ENCODE measurements at places on chromosomes 12 and 14. TPM values are rescaled to one million over a fixed set of nuclear protein-coding genes. Genes with fewer than 3 reads are reported as not detected.

The SEC23A gene
- 82.4 TPM for total RNA-seq

The E2F7 gene
- 0.44 TPM for total RNA-seq

The LAG3 gene
- 1.3 TPM for total RNA-seq

DNA sequence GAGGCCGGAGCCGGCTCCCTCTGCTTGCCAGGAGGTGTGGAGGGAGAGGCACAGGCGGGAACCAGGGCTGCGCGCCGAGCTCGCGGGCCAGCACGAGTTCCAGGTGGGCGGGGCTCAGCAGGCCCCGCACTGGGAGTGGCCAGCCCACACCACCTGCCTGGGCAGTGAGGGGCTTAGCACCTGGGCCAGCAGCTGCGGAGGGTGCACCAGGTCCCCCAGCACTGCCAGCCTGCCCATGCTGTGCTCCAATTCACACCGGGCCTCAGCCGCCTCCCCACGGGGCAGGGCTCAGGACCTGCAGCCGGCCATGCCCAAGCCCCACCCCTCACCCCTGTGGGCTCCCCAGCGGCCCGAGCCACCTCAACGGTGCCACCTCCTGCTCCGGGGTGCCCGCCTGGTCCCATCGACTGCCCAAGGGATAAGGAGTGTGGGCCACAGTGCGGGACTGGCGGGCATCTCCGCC is 72.4 kb upstream of the PPP2R5C start:
- DNase-seq, result no peak

DNA sequence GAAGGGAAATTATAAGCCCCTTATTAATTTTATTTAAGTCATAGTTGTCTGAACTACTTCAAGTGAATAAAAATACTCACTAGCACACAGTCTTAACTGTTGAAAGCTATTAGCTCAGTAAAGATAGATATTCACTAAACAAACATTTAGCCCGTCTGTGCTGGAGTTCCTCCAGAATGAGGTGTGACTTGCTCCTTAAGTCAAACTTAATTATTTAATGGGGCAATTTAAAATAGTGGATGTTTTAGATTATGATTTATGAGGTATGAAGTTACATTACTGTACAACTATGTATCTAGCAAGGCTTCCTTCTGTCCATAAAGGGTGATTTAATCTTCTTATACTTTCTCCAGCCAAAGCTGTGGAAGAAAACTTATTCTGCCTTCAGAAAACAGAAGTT is 414.0 kb upstream of the FLRT2 start:
- no peak for DNase-seq

DNA sequence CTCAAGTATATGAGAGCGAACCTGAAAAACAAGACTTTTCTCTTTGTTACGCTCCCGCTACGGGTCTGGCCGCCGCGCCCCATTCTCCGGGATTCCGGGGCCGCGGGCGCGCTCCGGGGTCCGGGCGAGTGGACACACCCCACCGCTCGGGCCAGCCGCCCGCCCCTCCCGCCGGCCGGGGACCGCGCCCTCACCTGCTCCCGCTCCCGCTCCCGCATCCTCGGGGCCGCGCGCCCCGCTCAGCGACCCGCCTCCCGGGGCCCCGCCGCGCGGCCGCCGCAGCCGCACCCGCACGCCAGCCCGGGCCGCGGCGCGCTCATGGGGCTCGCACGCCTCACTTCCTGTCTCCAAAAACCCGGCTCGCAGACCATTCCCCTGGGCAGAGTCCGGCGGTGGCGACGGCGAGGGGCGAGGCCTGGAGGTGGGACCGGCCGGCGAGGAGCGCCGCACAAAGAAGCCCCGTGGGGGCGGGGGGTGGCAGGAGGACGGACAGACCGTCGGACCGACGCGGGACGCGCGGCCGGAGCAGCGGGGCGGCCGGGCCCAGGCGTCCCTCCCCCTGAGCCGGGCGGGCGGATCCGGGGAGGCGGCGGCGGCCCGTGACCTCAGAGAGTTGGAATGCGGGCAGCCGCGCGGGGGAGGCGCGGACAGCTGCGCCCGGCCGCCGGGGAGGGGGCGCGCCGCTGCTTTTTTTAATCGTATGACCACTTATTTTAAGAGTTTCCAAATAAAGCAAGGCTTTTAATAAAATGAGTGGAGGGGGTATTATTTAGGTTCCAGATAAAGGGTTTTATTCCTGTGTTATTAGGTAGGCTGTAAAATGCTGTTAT is at the start of gene PTPN21:
Gene PTPN21 (minus strand): TSS at position 551 of the 830 bp plus-strand sequence. CDS start 4,590 bp downstream, outside the sequence.
- peak; percentile 79 for DNase-seq

DNA sequence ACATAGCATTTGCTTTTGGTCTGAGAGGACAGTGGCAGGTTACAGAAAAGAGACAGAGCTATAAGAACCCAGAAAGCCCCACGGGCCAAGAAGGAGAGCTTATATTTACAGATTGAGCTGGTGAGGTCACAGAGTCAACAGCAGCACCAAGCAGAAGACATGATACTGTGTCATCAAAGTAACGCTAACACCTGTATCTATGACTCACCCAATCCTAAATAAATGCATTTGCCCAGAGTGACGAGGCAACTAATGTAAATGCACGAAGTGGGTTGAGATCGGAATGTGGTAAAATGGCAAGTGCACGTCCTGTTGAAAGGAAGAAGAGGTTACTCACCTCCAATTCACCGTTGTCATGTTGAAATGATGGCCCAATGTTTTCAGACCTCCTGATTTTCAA is 6.7 kb upstream of the CD163L1 start:
- DNase-seq, result no peak

DNA sequence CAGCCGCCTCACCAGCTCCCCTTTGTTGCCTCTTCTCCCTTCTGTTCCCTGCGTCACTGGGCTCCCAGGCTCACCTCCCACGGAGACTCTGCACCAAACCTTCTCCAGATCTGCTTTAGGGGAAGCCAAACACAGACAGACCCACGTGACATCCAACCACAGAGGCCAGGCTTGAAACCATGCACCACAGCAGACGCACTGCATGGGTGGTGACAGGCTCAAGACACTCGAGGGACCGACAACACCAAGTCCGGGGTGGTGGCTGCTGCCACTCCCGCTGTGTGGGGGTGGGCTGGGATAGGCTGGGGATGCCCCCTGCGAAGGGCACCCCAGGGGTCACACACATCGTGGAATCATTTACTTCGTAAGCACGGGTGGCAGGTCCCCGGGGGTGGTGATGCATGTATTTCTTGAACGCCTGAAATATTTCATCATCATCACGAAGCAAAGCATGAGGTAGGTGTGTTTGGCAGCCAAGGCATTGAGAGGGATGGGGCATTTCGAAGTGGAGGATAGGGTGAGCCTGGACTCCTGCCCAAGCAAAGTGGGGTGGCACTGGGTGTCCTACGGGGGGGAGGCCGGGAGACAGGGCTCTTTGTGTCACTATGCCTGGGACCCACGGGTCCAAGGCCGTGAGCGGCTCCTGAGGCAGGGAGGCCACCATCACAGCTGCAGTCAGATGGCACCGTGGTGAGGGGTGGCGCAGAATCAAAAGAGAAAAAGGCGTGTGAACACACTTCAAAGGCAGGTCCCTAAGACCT is 66.8 kb upstream of the RFLNA start:
- DNase-seq, result no peak

GRCh38 chr14:61050417-61050816 is 69.4 kb downstream of the SLC38A6 start:
- no peak for DNase-seq

DNA sequence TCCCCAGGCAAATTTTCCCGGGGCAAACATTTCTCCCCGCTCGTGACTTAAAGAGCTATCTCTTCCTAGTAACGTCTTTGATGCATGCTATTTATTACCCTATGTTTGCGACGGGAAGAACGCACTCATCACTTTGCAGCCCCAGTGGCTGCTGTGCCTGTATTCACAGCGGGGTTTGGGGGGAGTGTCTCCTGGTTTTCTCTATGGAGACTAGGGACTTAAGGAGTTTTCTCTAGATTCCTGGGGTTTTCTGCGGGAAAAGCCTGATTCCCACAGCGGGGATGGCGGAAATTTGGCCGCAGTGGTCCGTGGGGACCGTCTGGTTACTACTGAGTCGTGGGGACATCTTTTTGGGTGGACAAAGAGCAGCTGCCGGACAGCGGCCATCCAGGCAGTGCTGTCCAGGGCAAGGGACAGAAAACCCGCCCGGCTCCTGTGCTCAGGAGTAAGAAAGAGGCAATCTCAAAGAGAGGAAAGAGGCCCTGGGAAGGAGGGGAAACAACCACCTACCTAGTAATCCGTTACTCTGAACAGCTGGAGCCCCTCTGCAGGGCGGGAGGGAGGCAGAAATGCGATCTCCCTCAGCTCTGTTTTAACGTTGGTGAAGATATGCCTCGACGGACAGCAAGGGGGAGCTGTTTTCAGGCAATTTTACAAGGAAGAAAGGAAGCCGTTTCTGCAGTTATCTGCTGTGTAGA is 771 bp upstream of the AVPR1A start:
- no peak for DNase-seq

DNA sequence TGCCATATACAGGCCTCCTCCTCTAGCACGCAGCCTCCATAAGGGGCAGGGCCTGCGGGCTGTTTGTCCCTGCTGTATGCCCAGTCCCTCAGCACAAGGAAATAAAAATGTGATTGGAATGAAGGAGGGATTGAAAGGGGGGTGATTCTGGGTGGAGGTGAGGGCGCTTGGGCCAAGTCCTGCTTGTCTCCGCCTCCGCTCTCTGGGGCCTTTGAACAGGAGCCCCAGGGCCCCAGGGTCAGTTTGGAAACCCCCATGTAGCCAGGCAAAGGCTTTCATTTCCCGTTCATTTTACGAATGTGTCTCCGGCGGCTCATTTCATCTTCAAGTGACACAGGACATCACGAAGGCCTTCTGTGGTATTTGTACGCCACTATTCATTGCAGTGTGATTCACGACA is 4.5 kb upstream of the CACNA2D4 start:
- DNase-seq, result no peak

- DNase-seq, result peak; percentile 43
Measured at GRCh38 chr12:131773582-131774221, 54.5 kb upstream of the MMP17 start.
